ENCODE measurements at places on chromosomes 12 and 14.
A peak's percentile ranks its signal among the peaks of the same experiment; 100 is the strongest.

GRCh38 chr12:4900327-4900726, 9.4 kb upstream of the KCNA1 start:
- DNase-seq, result no peak

DNA sequence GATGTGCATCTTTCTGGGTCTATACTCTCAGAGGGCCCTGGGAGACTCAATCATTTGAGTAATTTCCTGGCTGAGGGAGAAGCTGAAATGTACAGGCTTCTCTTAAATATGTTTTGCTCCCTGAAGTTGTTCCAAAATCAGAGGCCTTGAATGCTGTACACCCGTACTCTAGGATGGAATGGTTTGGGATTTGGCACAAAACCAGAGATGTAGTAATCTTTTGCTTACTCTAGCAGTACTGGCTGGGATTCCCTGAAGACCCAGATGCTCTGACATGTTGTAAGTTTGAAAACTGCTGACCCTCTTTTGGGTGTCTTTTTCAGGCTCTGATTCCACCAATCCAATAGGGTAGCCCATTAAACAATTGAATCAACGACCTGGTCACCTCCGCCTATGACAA, 10.4 kb downstream of the ACACB start:
- DNase-seq, result no peak

- DNase-seq, result no peak
Observed at GRCh38 chr14:51269634-51270033, 29.6 kb downstream of the TMX1 start.

DNA sequence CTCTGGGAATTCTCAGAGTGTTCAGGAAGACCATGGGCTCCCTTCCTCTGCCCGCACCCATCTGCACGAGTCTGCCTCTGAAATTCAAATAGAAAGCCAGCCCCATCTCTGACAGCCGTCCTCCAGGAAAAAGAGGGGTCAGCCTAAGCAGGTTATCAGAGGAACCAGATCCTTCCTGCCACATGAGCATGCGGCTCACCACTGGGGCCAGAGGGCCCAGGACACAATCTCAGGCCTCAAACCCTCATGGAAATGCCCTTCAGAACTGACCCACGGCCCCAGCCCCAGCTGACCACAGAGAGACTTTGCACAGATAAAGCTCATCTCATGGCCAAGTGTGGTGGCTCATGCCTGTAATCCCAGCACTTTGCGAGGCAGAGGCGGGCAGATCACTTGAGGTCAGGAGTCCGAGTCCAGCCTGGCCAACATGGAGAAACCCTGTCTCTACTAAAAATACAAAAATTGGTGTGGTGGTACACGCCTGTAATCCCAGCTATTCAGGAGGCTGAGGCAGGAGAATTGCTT, 23.2 kb downstream of the PXN start:
- DNase-seq, result no peak

DNA sequence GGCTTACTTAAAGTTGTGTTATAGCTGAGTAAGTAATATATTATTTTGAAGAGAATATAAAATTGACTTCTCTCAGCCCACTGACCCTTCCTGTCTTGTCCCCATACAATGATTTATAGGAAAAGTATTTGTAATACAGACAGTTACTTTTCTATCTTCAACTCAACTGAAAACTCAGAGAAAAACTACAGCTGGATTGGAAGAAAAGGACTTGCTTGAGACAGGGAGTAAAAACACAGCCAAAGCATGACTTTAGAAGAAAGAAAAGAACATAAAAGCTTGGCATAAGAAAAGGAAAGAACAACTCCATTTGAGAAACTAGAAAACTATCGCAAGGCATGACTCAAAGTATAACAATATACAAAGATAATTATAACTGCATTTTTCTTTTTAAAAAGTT, 57.5 kb downstream of the MSRB3 start:
- DNase-seq, result no peak

DNA sequence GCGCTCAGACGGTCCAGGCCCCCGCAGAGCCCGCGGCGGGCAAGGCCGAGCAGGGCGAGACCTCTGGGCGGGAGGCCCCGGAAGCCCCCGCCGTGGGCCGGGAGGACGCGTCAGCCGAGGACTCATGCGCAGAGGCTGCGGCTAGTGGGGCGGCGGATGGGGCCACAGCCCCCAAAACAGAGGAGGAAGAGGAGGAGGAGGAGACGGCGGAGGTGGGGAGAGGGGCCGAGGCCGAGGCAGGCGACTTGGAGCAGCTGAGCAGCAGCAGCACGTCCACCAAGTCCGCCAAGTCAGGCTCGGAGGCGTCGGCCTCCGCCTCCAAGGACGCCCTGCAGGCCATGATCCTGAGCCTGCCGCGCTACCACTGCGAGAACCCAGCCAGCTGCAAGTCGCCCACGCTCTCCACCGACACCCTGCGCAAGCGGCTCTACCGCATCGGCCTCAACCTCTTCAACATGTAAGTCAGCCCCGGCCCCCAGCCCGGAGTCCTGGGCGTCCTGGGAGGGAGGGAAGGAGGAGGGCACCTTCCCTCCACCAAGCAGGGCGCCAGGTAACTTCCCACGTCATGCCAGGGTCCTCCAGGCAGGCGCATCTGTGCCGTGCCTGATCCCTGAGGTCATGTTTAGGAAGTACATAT, 72.4 kb downstream of the IQSEC3 start:
- DNase-seq, result no peak

DNA sequence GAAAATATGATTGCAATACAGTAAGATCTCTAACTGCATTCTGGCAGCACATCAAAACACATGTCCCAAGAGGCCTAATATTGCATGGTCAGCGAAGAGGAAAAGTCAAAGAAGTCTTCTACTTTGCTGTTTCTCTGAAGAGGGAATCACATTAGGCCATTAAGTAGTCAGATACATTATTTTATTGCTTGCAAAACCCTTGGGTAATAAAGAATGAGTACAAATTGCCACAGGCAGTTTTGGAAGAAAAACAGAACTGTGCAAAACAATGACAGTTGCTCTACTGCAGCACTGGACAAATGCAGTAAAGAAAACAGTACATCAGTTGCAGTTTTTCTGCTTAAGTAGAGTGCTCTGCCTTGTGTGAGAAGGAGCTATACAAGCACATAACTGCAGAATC, 211.9 kb downstream of the MED13L start:
- no peak for DNase-seq

DNA sequence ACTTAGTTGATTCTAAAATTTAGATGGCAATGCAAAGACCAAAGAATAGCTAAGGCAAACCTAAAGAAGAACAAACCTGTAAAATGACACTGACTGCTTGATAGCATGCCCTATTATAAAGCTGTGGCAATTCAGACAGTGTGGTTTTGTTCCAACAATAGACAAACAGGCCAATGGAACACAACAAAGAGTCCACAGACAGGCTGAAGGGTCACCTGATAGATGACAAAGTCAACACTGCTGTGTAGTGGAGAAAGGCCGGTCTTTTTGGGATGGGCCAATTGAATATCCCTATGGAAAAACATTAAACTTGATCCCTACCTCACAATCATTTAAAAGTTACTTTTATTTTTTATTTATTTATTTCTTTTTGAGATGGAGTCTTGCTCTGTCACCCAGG, 33.8 kb upstream of the SLC25A3 start:
- no peak for DNase-seq

DNA sequence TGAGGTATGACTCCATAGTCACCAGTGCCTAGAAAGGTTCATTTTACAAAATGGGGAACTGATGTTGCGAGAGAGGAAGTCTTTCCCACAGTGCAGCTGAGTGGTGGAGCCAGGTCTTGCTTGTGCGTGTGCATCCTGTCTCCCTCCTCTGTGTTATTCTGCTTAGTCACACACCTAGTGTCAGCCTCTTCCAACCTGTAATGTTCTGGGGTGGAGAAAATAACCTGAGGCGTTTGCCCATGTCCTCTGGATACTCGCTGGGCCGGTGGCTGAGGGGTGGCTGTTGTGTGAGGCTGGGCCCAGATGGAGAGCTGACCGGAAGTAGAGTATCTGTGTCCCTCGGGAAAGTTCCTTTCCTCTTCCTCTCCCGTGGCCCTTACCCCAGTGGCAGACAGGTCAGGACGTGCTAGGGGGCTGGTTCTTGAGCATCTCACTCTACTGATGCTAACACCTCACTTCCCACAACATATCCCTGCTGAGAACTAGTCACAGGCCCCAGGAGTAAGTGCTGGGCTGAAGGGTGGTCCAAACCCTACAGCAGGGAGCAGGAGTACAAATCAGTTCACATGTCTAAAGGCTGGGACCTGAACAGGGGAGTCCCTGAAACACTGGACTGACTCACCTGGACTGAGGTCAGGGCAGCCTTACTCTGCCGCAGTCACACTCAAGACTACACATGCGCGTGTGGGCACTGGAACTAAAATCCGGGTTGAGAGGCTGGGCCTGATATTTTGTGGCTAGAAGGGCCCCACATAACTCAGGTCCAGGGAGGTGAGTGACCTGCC, 7.0 kb downstream of the MLF2 start:
- peak; percentile 61 for DNase-seq

- DNase-seq, result no peak
Observed at GRCh38 chr14:64773046-64773445, 68.8 kb downstream of the PLEKHG3 start.

DNA sequence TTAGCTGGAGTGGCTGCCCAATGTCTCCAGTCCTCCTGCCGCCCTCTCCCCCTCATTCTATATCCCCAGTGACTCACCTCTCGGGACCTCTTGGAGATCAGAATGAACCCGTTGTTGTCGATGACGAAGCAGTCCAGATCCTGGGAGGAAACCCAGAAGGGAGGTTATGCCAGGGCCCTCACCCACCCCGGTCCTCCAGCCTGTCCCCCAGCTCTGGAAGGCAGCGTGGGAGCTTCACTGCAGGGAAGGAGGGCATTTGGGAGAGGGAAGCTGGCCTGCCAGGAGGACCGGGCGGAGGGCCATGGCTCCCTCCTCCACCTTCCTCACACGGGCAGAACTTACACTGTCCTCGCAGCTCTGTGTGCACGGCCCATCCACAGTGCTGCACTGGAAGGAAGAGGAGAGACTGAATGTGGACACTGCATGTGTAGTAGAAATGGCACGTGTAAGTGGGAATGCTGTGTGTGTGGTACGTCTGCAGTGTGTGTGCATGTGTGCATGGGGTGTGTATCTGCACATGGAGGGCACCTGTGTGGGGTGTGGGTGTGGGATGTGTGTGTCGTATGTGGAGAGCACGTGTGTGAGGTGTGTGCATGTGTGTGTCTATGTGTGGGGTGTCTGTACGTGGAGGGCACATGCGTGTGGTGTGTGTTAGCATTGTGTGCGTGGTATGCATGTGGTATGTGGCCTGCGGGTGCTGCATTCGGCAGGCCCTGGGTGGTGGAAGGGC, 10.0 kb upstream of the LRTM2 start:
- no peak for DNase-seq

DNA sequence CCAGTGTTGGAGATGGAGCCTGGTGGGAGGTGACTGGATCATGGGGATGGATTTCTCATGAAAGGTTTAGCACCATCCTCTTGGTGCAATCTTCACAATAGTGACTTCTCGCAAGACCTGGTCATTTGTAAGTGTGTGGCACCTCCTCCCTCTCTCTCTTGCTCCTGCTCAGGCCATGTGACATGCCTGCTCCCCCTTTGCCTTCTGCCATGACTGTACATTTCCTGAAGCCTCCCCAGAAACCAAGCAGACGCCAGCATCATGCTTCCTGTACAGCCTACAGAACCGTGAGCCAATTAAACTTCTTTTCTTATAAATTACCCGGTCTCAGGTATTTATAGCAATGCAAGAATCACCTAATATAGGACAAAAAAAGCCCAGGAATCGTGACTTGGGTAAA, 171.0 kb upstream of the FOXN3 start:
- DNase-seq, result no peak
